ENCODE measurements at places on chromosomes 3 and 15.

- DNase-seq: no peak
These were observed 22.0 kb upstream of the ANXA2 start for GRCh38 chr15:60419753-60420152.

DNA sequence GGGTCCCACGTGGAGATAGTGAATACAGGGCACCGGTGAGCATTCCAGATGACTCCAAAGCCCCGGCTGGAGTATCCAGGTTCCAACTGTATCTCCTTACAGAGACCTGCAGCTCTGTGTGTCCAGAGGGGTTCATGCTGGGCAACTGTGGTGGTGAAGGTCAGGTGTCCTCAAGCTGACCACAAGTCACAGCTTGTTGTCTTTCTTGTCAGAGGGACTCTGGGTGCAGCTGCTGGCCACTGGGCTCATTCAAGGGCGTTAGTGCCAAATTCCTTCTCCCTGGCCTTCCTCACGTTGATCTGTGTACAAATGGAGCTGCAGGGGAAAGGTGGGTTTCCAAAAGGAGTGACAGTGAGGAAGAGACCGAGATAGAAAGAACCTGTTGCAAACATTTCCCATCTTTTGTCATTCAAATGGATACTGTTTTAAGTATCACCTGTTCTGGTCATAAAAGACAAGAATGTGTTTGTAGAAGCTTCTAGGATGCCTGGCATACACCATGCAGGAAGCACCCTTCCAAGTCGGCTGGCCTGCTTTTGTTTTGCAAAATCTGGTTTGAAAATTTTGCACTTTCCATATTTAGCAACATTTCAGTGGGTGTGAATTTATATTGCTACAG lies 52.5 kb downstream of the CEMIP start:
- no peak for DNase-seq

- no peak for DNase-seq
These were observed 34.7 kb downstream of the NIPA2 start for GRCh38 chr15:22872936-22873701.

DNA sequence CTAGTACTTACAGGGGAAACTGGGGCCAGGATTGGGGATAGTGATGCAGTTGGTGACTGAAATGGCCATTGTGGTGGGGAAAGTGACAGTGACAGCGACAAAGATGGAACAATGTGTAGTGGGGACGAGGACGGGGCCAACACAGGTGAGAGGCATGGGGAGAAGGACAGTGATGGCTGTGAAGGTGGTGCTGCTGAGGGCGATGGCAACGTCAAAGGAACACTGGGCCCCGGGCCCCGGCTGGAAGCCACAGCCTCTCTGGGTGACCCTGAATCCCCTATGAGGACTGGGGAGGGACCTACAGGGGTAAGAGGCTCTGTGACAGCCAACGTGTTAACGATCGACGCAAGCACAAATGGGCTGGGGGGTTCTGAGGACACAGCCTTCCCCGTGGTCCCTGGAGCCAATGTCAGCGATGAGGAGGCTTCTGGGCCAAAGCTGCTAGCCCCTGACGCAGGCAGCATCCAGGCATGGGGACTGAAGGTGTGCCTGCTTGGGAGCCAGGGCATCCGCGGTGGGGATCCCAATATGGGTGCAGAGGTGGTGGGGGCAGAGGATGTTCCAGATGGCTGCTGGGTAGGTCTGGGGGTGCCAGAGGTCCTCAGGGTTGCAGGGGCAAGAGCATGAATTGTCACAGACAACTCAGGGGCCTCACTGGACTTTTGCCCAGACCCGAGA lies 25.2 kb upstream of the GOLGA6C start:
- DNase-seq: no peak

DNA sequence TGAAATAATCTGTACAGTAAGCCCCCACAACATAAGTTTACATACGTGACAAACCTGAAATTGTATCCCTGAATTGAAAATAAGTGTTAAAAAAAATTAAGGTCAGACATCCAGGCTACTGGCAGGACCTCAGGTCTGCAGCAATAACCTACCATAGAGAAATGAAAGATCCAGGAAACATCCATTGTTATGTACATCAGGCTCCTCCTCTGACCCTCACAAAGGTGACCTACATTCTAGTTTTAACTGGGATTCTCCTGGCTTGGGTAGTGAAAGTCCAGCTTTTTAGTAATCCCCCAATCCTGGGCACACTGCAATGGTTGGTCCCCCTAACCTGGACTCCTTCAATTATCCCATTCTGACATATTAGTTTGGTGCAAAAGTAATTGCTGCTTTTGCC lies 749.6 kb upstream of the LMCD1 start:
- no peak for DNase-seq

DNA sequence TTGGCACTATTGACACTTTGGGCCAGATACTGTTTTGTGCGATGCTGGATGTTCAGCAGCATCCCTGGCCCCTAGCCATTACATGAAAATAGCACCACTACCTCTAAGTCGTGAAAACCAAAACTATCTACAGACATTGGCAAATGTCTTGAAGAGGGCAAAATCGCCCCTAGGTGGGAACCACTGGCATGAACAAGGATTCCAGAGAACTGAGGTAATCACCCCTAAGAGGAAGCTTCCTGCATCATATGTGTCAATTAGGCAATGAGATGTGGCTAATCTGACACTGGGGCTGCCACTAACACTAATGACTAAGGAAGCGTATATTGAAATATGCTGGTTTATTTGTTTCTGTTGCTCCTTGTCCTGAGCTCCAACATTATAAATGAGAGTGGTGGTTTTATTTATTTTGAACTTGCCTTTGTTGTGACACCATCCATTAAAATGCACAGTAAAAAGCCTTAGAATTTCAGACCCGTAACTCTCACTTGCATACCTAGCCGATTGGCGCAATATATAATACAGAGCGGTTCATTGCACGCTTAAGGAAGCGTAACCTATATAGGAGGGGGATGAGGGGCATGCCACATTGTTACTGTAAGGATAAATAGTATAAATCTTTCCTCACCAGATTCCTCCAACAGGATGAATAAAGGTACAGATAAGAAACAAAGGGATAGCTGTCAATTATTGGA lies 299.8 kb upstream of the CNTN4 start:
- DNase-seq: no peak

DNA sequence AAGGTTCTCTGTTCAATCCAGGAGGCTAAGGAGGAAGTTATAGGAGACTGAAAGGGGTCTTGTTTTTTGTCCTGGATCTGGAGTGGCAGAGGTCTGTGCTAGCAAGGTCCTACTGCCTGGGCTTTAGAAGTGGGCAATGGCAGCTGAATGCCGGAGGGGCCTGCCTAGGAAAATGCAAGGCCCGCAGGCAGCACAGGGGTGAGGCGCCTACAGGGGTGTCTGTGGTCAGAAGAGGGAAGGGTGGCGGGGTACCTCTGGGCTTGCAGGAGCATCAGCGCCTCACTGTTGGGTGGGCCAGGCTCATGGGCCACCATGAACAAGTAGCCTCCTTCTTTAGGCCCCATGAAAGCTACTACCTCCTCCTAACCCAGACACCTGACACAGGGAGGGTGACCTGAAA lies 175.4 kb downstream of the PEX5L start:
- no peak for DNase-seq

- no peak for DNase-seq
These were observed 133.2 kb downstream of the NUP210 start for GRCh38 chr3:13286873-13287272.

- no peak for DNase-seq
These were observed 110.5 kb downstream of the KLHL25 start for GRCh38 chr15:85684174-85684710.

- no peak for DNase-seq
These were observed 42.2 kb downstream of the CLDN18 start for GRCh38 chr3:138051947-138052802.
